8988T (cell line): ENCODE measurements at places on chromosomes 13 and 19.

- DNase-seq = no peak
Observed at GRCh38 chr13:27917121-27917947, 2.5 kb upstream of the PDX1 start.

- no peak for DNase-seq
Observed at GRCh38 chr13:93377196-93377595, 150.6 kb downstream of the GPC6 start.

GRCh38 chr19:51749979-51750378 is 1.7 kb downstream of the FPR1 start:
- no peak for DNase-seq

DNA sequence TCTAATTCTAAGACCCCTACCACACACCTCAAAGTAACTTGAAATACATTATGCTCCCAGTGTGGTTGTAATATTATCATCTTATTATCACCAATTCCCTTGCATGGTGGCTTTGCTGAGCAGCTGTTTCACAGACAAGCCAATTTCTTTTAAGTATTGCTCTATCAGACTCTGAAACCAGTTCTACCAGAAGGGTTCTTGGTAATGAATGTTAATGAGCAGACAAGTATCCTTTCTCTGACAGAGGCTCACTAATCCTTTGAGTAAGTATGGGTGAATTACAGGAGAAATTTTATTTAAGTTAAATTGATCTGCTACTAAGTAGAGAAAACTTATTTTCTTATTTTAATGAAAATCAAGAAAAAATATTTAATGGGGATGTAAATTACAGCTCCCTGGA is 326.0 kb downstream of the GPC6 start:
- no peak for DNase-seq

DNA sequence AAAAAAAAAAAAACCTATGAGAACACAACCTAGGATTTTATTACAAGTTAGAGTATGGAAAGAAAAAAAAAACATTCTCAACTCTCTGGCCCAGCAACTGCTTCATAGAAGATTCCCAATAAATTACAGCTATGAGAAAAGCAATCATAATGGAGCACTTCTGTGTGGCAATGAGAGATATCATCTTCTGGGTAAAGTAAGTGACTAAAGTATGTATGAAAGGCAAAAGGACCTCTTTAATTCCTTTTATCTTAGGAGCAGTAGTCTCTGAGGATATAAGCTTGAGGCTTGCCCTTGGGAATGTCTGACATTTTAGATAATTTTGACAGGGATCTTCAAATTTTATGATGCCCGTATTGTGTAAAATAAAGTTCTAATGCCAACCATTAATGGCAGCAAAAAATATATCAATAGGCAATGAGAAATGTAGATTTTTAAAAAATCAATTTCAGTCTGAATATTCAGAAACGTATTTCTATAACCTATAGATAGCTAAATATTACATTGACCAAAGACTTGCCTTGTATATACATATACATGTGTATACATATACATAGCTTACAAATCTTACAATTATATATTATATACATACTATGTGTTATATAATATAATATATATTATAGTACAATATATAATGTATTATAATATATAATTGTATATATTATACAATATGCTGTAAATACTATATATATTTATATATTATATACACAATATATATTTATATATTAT is 823.9 kb upstream of the SLITRK1 start:
- no peak for DNase-seq

- DNase-seq = peak; percentile 58
Observed at GRCh38 chr13:27375686-27376326, 48.6 kb upstream of the GTF3A start.

GRCh38 chr13:32624441-32624840 is 38.2 kb downstream of the PDS5B start:
- DNase-seq = no peak

GRCh38 chr19:30608471-30608870 is 236.3 kb downstream of the ZNF536 start:
- no peak for DNase-seq

- DNase-seq = no peak
Observed at GRCh38 chr13:98556968-98557631, 19.8 kb downstream of the STK24 start.

DNA sequence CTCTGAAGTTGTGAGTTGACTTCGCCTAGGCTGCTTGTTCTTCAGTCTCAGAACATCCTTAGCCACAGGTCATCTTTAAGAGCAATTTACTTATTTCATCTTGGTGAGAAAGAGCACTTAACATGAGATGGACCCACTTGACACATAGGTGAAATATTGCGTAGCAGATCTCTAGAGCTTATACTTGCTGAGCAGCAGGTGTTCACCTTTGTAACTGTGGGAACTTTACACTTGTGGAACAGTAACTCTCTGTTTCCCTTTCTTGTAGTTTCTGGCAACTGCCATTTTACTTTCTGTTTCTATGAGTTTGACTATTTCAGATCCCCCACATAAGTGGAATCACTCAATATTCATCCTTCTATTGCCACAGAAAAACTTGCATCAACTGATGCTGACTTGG is 95.7 kb downstream of the SLC10A2 start:
- no peak for DNase-seq

- DNase-seq = no peak
Observed at GRCh38 chr19:32350987-32351348, 5.6 kb downstream of the ZNF507 start.

GRCh38 chr19:17113127-17113785 is 37.7 kb downstream of the MYO9B start:
- DNase-seq = no peak

DNA sequence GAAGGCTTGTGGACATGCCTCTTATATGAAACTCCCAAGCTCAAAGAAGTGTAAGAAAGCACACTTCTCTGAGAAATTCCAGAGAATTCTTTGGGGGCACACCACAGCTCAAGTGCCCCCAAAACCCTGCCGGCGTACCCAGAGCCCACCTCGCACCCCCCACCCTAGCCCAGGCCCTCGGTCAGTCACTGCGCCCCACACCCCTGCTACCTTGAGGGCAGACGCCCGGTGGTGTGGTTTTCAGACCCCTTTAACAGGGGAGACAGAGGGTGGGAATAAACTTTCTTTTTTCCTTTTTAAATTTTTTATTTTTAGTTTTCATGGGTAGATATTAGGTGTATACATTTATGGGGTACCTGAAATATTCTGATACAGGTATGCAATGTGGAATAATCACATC is 29.5 kb downstream of the PEPD start:
- DNase-seq = no peak

- no peak for DNase-seq
Observed at GRCh38 chr13:42028113-42028799, 20.2 kb upstream of the DGKH start.

GRCh38 chr19:53158119-53158656 is 665 bp downstream of the ZNF347 start:
- no peak for DNase-seq

DNA sequence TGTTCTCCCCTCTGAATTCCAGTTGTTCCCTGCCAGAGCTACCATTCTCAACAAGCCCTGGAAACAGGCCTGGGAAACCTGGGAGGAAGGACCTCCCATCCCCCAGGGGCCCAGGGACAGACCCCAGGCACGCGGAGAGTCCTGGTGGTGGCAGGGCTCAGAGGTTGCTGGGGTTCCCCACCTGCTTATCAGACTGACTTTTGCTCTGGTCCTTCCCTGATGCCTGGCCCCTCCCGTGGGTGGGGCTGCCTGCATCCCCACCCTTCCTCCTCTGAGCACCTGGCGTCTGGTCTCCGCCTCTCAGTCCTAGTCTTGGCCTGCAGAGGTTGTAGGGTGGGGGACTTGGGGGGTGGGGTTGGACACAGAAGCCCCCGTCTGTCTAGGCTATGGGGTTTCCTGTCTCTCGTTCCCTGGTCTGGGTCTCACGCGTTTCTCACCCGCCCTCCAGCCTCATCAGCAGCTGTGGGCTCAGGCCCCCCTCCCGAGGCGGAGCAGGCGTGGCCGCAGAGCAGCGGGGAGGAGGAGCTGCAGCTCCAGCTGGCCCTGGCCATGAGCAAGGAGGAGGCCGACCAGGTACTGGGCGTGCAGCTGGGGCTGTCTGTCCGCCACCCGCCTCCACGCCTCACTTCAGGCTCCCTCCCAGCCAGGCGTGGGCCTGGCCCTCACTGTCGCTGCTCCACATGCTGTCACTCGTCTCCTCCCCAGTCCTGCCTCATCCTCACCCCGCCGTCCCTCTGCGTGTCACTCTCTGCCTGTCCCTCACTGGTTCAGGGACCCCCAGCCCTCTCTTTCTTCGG is 13.6 kb downstream of the EPN1 start:
- DNase-seq = no peak

DNA sequence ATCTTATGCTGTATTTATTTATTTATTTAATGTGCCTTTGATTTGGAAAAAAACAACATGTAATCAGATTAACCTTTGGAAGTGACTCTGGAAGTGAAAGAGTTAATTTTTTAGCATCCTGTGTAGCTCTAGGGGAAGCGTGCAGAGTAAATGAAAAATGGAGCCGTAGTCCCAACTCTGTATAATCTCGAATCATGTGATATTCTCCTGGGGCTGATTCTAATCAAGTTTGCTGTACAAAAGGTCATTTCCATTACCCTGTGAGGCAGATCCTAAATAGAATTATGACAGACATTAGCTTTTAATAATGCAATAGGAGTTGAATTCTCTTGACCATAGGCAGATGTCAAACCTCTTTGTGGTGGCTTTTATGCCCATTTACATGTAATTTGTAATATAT is 238.6 kb upstream of the CSNK1A1L start:
- DNase-seq = no peak

DNA sequence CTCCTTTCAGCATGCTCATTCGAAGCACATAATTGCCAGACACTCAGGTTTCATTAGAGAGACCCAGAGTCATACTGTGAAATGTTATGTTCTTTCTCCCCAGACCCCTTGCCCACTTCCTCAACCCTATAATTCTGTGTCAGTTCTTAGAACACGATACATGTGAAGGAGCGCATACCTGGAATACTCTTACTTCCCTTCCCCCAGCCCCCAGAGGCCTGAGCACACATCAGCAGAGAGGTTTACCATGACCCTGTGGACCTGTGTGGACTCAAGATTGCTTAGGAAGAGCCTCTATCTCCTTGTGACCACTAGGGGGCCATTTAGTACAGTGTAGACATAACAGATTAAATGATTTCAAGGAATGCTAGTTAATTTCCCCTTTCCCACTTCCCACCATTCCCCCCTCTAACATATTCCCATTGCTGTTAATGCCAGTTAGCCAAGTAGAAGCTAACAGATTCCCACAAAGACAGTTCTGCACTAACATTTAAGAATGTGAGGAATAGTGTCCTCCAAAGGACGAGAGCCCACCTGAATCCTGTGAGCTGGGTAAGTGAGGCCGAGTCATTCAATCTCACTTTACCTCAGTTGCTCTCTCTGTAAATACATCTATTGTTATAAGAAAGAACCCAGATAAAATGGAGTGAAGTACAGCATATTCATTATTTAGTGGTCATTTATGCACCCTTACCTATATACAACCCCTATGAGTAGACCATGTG is 154.2 kb upstream of the MAB21L1 start:
- DNase-seq = no peak

GRCh38 chr13:59343993-59344822 is 819.5 kb downstream of the DIAPH3 start:
- DNase-seq = no peak

GRCh38 chr13:24005755-24006281 is 108.5 kb upstream of the C1QTNF9B start:
- DNase-seq = no peak

DNA sequence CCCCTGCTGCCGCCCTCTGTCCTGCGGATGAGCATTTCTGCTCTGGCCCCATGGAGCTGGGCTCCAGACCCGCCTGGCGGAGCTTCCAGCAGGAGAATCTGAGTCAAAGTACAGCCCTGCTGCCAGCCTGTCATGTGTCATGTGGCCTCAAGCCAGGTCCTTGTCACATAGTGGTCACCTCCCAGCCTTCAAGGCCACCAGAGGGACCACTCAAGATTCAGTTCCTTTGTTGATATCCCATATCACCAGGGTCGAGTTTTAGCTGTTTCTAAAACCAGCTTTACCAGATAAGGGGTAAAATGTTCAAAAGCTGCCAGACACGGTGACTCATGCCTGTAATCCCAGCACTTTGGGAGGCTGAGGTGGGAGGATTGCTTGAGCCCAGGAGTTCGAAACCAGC is 13.4 kb downstream of the THOP1 start:
- DNase-seq = no peak

DNA sequence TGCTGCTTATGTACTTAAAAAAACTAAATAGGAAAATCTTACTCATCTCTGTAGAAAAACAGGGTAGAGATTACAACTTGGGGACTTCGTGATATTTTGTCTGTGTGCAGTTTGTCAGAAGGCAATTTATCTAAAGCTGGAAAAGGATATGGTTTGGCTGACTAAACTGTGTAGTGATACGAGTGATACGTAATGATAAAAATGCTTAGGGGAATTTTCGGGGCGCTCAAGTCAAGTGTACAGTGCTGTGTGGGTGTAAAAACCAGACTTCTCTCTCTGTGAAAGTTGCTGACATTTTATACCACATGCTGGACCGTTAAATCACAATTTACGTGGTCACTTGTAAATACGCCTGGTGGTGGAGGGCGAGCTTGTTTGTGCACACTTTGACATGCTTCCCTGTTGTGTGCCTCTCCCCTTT is 221.7 kb downstream of the KCNRG start:
- no peak for DNase-seq

DNA sequence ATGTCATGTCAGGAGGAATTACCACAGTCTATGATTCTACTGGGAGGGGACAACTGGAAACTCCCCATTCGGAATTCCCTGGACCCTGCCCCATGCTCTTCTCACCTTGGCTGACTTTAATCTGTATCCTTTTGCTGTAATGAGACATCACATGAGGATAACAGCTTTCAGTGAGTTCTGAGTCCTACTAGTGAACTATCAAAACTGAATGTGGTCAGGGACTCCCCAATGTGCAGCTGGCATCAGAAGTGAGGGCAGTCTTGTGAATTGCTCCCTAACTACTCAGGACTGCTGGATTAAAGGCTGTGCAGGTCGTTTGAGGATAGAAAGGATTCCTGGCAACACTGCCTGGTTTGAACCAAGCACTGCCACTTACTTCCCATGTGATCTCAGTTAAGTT is 15.2 kb downstream of the SIGLEC7 start:
- no peak for DNase-seq

DNA sequence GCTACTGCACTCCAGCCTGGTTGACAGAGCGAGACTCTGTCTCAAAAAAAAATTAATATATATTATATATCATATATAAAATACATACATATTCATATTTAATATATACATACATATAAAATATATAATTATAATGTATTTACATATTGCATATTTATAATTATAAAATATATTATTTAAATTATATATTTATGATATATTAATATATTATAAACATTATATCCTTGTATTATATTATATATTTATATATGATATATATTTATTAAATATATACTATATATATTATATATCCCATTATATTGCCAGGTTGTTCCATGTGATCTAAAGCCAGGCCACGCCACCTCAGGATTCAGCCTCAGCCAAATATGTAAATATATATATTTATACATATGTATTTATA is 9.7 kb downstream of the BRME1 start:
- no peak for DNase-seq

DNA sequence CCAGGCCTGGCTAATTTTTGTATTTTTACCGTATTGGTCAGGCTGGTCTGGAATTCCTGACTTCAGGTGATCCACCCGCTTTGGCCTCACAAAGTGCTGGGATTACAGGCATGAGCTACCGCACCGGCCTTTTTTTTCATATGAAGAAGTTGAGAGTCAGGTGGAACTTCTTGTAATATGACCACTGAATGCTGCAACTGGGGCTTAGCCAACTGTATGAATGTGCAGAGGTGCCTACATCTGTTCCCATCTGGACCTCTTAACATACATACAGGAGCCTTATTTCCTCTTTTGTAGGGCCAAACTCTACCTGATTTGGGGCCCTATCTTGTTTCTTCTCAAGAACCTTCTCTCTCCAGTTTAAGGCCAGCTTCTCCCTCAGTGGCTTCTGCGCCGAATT is 11.9 kb upstream of the GGACT start:
- no peak for DNase-seq
